ENCODE measurements at places on chromosomes 2 and 18. TPM values are rescaled to one million over a fixed set of nuclear protein-coding genes. Genes with fewer than 3 reads are reported as not detected.

The PTPRN gene
- not detected for total RNA-seq

The COBLL1 gene
- total RNA-seq, result 0.05 TPM

The POTEJ gene
- not detected for total RNA-seq

The SERPINB12 gene
- total RNA-seq, result not detected

The CD226 gene
- 65.4 TPM for total RNA-seq

The LHCGR gene
- not detected for total RNA-seq

The CAPN14 gene
- not detected for total RNA-seq

The FBXO15 gene
- 0.43 TPM for total RNA-seq

The ZC3H15 gene
- total RNA-seq, result 63.0 TPM

The FOSL2 gene
- 47.3 TPM for total RNA-seq

The STARD6 gene
- not detected for total RNA-seq
